RCC 7860 (cell line): ENCODE measurements at places on chromosomes 3 and 15.

DNA sequence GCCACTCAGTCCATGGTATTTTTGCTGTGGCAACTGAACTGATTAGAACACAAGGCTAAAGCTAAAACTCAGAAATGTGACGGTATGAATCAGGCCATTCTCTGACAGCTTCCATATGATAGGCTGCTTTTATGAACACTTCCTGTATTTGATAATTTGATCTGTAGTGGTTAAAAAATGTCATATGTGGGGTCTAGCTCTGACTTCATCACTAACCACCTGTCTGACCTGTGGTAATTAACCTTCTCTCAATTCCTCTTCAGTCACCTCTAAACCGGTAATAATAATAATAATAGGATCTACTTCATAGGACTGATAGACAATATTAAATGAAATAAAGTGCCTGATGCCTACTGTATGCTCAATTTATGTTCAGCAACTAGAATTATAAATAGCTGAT, 223.2 kb downstream of the MBNL1 start:
- no peak for DNase-seq

- DNase-seq = no peak
Observed at GRCh38 chr3:127407026-127407939, 119.4 kb upstream of the PRR20G start.

GRCh38 chr3:78322780-78323179, 1282.9 kb downstream of the ROBO2 start:
- DNase-seq = no peak

GRCh38 chr3:15924914-15925313, 127.1 kb upstream of the ANKRD28 start:
- DNase-seq = no peak

DNA sequence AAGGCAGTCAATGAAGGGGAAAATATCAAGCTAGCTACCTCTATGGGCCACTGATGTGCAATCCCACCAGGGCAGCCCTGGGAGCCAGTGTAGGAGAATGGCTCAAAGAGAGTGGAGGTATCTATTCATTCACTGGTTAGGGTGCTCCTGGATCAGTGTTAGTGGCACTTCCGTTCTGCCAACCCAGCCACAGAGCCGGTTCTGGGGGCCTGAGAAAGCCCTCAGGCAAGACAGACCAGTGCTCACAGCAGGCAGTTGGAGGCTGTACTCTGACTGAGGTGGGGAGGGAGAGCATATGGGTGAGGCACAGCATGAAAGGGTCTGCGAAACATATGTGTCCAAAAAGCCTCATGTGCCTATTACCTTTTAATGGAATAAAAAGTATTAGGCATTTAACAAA, 109.3 kb downstream of the KCNMB2 start:
- no peak for DNase-seq

- DNase-seq = peak; percentile 85
Observed at GRCh38 chr3:57596495-57597126, 533 bp downstream of the ARF4 start.

DNA sequence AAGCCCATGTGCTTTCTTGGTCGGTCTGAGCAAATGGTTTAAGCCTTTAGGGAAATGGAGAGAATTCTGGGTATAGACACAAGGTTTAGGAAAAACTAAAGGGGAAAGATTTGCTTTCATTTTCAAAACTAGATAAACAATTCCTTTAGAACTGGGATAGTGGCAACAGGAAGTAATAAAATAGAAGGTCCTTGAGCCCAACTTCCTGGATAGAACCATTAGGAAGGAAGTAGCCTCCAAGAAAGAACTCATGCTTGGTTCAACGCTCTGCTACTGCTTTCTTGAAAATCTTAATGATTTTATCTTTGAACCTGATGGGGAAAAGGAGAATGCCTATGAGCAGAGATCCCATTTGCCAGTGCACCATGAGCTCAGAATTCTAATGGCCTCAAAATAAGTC, 147.0 kb upstream of the THRB start:
- DNase-seq = no peak
